ENCODE measurements at places on chromosomes 1 and 21.

GRCh38 chr1:150383631-150384324 lies 19.8 kb downstream of the RPRD2 start:
- no peak for DNase-seq

DNA sequence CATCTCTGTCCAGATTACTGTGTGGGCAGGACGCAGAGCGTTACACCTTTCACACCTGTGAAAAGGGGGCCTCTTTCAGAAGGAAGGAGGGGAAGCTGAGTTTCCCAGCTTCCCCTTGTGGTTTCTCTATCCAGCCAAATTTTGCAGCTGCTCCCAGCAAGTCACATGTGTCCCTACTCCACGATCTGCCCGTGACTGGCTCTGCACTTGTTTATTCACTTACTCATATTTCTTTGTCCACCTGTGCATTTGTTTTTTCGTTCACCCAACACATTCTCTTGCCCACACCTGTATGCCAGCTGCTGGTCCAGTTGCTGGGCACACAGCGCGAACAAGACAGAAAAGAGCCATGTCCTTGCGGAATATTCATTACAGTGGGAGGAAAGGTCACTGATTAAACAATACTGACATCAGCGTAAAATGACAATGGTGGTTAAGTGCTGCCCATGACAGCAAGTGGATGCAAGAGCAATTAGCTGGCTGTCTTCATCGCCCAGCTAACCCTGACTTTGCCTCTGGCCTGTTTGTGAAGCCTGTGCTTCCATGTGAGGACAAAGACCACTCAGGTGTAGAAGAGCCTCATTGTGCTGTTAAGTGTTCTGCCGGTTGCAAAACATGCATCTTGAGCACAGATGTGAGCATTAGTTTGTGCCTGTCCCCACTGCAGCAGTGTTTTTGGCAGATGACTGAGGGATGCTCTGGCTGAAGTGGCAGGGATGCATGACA lies 28.6 kb upstream of the NEK2 start:
- no peak for DNase-seq

GRCh38 chr1:13948396-13948795 lies 248.4 kb downstream of the PRDM2 start:
- no peak for DNase-seq

DNA sequence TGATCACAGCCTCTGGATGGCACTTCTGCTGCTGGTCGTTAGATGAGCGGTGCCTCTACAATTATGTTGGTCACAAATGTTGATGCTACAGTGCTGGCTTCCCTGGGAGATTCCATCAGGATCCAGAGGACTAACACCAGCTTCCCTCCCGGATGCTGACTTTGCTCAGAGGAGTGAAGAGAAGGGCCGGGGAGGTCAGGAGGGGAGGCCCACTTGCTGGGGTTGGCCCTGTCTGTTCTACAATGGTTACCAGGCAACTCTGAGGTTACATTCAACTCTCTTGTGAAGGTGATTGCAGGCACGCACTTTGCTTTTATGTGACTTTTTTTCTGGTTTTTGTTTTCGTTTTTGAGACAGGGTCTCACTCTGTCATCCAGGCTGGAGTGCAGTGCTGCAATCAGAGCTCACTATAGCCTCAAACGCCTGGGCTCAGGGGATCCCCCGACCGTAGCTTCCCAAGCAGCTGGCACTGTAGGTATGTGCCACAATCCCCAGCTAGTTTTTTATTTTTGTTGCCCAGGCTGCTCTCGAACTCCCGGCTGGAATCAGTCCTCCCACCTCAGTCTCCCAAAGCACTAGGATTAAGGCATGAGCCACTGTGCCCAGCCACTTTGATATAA lies 112.5 kb downstream of the ADSS2 start:
- DNase-seq, result no peak

DNA sequence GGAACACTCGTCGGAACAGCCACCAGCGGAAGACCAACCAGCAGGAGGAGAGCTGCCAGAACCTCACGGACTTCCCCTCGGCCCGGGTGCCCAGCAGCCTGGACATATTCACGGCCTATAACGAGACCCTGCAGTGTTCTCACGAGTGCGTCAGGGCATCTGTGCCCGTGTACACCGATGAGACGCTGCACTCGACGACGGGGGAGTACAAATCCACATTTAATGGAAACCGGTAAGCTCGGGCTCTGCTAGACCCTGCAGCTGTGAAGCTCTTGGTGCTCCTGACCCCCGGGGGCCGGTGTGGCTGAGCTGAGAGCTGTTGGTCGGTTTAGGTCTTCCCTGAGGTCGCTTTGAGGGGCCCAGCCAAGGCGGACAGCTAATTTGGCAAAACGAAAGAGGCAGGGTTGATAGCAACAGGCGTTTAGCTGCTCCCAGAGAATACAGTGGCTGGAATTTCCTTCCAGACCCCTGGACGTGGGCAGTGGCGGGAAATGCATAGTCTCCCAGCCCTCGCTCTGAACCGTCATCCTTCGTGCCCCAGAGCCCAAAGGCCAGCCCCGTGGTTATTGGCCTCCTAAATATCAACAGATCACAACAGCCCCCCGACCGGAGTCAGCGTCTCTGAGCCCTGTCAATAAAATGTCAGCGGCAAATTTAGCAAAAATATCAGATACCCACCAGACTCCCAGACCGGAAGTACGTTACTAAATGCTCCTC lies 118.0 kb downstream of the AJAP1 start:
- DNase-seq, result no peak

DNA sequence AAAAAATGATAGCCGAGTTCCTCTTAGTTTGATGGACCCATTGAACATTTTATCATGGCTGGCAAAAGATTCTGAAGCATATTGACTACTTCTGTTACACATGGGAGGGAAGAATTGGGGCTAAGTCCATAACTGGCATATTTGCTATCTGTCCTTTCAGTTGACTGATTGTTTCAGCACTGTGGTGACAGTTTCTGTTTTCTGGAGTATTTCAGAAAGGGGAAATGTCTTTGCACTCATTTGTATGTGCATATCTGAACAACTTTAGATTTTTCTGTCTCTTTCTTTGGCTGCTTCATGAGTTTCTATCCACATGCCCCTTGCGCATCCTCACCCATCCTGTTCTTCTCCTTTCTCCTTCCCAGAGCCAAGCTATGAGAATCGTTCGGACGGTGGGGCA lies 33.2 kb downstream of the SPATA46 start:
- no peak for DNase-seq

DNA sequence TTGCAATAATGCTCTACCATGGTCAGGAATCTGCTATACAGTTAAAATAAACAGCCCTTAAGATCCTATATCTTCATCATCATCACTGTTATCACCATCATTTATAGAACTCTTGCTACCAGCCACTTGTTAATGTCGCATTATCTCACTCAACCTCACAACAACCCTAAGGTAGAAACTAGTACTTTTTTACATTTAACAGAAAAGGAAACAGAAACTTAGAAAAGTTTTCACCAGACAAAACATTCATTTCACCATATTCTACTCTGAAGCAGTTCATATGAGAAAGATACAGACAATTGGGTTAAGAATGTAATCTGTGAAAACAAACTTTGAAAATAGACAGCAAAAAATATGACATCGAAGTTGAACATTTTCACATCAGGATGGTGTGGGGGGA lies 262.6 kb downstream of the ATG4C start:
- DNase-seq, result no peak

- DNase-seq, result no peak
Measured at GRCh38 chr1:10070206-10070605, 37.4 kb downstream of the UBE4B start.

DNA sequence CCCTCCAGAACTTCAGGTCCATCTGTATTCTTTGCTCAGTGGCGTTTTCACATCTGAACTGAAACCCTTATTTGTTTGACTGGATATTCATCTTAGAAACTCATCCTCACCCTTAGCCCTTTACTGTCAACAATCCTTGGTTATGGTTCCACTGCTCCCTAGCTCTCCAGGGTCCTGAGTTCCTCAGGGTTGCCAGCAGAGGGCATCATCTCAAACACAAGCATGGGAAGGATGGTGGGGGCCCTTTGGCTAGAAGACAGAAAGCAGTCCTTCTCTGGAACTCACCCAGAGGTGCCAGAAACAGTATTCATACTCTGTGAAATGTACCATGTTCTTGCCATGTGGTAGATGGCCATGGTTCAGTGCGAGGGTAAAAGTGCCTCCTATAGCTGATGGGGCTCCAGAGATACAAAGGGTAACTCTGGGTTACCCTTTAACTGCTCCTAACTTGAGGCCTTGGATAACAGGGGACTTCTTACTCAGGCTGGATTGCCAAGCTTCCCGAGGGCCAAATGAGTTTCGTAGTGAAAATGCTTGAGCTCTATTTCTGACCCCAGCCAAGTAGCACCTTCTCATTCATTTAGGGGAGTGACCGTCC lies 11.3 kb downstream of the NCSTN start:
- peak; percentile 29 for DNase-seq

DNA sequence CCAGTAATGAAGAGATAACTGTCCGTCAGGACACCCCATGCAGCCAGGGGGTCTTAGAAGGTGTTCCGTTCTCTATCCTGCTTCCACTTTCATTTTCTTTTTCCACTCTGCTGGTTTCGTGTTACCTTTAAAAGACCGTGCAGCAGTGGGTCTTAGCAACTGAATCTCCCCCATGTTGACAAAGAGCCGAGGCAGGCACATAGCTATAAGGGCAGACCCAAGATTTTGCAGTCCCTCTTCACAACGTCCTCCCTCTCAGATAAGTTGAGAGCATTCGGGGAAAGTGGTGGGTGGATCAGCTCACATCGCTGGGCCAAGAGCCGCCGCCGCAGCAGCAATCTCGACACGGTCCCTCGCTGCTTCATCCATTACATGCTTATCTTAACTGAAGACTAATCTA lies 355.5 kb downstream of the LMO4 start:
- DNase-seq, result no peak

DNA sequence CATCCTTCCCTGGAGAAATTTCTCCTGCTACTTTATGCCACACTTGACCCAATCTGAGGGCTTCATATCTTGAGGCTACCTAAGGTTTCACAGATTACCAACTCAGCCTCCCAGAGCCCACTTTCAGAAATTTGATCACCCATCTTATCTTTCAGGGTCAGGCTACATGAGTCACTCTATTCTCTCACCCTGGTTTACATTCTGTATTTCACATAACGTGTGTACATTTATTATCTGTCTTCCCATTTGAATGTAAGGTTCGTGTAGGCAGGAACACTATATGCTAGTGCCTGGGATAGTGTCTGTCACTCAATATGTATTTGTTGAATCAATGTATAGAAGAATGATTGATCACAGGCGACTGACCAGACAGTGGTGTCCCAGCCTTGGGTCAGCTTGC lies 124.8 kb downstream of the UBE2U start:
- DNase-seq, result no peak

- no peak for DNase-seq
Measured at GRCh38 chr1:25056536-25056935, 126.5 kb upstream of the RUNX3 start.

DNA sequence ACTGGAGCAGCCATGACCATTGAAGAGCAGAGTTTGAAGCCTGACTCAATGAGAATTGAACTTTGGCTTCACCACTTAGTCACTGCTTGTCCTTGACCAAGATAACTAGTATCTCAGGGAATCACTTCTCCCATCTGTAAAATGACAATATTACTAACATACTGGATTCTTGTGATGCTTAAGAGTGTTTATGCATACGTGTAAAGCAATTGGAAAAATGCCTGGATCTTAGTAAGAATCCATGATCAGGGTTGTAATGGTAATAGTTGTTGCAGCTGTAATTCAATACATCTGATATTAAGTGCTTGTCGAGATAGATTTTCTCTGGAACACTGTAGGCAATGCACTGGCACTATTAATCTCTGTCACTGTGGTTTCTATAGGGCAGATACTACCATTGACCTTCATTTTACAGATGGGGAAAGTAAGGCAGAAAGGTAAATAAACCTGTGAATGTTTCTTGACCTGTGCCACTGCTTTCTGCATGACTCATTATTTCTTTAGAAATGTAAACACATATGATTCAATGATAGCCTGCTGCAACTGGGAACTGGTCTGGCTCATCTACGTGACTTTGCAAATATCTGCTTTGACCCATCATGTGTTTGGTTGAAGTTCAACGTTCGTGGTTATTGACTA lies 662.5 kb downstream of the PLA2G4A start:
- DNase-seq, result no peak

All from CD4-positive, alpha-beta T cell treated with Interleukin-17A for 1 hour (primary cell).